ENCODE measurements at places on chromosomes 6 and 20.

DNA sequence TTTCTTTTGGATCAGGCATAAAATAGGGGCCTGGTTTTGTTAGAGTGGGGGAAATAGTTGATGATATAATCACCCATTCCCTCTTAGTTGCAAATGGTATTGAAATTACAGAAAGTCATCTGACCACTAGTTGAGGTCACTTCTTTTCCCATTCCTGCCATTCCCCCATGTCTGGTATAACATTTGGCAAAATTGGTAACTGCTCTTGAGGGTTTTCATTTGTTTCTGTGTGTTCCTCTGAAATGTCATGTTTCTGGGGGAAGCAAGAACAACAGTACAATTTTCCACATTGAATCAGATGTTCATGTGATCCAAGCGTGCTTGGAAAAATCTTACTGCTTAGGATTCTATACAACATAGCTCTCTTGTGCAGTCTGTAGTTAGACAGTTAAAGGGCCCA is 7.3 kb downstream of the AIG1 start:
- no peak for DNase-seq

DNA sequence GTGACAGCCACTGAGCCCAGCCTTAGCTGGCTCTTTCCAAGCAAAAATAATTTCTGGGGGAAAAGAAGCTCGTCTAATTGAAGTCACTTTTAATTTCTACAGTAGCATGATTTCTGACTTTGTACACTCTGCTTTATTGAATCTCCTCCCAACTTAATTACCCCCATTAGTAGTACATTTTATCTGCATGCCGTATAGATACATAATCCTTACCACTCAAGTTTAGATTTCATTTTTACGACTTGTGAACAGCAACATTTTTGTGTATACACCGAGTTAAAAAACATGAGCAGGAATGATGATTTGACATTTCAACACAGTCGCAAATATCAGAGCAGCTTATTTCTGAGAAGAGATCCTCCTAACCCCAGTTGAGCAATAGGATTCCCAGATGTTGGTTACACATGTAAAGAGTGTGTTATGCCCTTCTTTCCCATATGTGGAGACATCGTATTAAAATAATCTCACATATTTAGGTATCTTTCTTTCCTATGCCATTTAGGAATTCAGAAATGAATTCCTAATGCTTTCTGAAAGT is 127.3 kb upstream of the MTHFD1L start:
- DNase-seq, result no peak

DNA sequence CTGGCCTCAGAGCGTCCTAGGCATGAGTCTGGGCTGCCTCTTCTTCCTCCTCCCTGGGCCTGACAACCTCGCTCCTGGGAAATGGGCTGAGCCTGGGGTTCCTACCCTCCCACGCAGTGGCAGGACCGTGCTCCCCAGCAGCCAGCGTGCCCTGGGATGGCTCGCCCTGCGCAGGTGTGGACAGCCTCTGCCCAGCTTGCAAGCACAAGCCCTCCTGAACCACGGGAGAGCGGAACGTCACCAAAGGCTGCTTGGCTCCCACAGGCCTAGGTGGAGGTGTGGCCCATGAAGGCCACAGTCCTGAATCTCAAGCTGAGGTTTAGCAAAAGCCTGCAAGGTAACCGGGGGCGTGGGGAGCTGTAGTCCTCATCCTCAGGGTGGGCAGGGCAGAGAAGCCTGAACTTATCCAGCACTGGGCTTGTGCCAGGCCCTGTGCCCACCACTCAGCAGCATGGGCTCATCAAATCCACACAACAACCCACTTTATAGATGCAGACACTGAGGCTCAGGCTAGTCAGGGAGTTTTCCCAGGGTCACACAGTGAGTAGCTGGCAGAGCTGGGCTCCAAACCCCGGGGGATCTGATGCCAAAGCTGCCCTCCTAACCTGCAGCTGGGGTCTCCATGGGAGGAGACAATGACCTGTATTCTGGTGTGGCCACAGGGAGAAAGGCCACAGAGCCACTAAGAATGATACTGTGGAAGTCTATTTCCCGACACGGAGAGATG is 25.3 kb downstream of the RBM38 start:
- no peak for DNase-seq

GRCh38 chr20:36663031-36663430 is 17.0 kb upstream of the SLA2 start:
- no peak for DNase-seq

GRCh38 chr20:24305371-24305770 is 164.1 kb upstream of the SYNDIG1 start:
- no peak for DNase-seq

DNA sequence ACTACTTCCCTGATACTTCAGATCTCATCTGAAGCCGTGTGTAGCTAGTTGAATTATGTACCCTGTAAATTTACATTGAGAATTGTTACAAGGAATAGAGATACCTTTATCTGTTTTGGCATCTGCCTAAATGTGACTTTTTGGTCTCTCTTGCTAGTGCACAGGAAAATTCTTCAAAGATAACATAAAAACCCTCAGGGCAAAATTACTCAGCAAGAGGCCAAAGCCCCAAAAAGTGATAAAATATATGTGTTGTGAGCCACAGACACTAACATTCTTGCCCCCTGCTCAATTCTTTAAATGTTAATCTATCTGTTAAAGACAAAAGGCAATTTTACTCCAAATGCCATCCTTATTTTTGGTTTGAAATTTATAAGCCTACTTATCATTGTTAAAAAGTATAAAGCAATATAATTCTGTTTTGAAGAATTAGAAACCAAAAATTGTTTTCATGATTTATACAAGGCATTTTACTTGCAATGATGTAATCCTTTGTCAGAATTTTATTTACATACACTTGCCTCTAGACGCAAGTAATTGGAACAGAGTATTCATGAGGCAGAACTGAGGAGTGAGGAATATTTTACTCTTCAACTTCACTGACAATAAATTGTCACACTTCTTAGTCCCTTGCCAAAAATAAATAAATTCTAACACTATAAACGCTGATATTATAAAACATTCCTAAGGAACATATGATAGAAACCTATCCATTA is 186.2 kb downstream of the EPM2A start:
- DNase-seq, result no peak

GRCh38 chr6:158830736-158831135 is 11.6 kb upstream of the EZR start:
- DNase-seq, result no peak

- DNase-seq, result no peak
Observed at GRCh38 chr6:20279051-20279450, 66.8 kb upstream of the MBOAT1 start.

GRCh38 chr6:103617642-103618041 is 1242.1 kb downstream of the HACE1 start:
- DNase-seq, result no peak

GRCh38 chr6:166763606-166764472 is 136.8 kb upstream of the RPS6KA2 start:
- DNase-seq, result no peak

DNA sequence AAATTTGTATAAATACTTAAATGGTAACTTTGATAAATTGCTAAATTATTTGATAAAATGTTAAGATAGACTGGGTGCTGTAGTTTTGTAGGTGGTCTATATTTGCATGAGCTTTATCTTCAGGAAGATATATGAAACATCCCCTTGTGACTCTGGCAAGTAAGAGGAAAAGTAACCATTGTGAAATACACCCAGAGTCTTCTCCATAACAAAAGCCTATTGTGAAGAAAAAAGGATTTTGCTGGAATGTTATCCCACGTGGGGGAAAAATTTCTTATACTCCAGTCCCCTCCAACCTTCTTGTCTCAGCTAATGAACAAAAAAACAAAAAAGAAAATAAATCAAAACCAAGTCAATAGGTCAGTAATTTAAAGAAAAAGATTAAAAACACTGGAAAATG is 600.7 kb downstream of the HDGFL1 start:
- no peak for DNase-seq

GRCh38 chr20:6680854-6681253 is 86.6 kb upstream of the BMP2 start:
- DNase-seq, result no peak

DNA sequence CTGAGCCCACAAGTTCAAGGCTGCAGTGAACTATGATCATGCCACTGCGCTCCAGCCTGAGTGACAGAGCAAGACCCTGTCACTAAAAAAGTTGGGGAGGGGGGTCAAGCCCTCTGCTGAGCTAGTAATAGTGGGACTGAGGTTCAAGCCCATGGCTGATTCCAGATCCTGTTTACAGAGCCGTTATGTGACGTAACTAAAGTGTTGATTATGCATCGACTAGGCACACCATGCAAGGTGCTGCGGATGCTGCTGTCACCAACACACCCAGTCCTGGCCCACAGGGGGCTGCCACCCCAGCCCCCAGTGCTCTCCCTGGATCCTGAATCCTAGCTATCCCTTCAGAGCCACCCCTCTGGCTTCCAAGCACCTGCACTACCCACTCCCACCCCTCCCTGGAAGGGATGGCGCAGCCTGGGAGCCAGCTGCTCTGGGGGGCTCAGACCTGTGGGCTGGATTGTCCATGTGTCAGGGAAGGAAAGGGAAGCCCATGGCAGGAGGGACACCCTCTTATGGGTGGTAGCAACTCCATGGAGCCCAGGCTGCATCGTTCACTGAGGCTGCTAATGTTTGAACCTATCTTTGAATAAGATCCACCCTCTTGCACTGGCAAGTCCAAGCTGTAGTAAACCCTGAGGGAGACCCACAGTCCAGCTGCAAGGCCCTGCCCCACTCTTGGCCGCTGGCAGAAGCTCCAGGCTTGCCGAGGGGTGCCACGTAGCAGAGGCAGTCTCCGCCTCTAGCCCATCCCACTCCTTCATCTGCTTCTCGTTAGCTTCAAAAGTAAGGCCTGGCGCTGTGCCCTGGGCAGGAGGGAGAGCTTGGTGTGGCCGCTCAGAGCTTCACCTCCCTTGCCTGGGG is 95.0 kb downstream of the SNX5 start:
- no peak for DNase-seq

GRCh38 chr6:37134396-37135191 is 35.4 kb upstream of the PIM1 start:
- DNase-seq, result no peak

DNA sequence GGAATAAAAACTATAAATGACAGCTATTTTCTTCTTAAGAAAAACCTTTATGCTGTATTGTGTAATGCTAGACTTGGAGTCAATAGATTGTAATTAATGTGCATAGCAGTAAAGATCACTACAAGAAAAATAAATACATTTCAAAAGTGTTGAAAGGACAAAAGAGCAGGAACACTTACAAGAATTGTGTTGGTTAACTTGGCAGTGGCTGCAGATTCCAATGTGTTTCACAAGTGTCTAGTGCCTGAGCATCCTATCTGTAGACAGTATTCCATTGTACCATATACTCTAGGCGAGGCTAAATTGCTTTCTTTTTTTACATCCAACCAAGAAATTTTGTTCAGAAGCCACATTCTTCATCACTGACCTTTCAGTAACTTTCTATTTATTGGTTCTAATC is 924.1 kb downstream of the EPHA7 start:
- DNase-seq, result no peak

GRCh38 chr20:965956-966355 is 36.2 kb downstream of the RSPO4 start:
- no peak for DNase-seq

DNA sequence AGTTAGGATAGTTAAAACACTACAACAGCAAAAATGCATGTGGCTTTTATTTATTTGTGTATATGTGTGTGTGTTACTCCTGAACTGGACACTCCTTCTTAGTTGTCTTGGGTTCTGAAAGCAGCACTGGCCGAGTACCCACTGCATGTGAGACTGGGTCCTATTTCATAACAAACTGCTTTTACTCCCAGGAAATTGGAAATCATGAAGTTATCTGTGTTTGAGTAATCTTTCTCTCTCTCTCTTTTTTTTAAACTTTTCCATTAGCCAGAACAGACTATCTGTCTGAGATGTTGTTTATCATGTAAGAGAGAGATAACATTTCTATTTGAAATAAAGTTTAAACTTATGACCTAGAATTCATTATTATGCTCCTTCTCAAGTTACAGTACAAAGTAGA is 110.4 kb downstream of the LIN28B start:
- DNase-seq, result no peak

DNA sequence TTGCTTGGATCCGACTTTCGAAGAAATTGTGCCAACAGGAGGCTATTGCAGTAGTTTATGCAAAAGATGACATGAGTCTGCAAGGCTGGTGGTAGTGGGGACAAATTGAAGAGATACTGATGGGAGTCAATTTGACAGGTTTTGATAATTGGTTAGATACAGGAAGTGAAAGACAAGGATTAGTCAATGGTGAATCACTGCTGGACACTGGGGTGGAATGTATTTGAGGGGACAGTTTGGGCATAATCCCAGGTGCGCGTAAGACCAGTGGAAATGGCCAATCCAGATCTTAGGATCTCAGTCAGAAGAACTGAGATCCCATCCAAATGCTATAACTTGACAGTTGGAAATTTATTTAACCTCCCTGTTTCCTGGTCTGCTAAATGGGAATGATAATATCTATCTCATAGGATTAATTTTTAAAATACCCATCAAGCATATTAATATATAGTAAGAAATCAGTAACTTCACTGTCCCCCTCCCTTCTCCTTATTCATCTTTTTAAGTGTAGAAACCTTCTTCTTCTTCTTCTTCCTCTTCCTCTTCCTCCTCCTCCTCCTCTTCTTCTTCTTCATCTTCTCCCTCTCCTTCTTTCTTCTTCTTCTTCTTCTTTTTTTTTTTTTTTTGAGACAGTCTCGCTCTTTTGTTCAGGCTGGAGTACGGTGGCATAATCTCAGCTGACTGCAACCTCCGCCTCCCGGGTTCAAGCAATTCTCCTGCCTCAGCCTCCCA is 30.9 kb upstream of the ERVFRD-1 start:
- DNase-seq, result no peak

DNA sequence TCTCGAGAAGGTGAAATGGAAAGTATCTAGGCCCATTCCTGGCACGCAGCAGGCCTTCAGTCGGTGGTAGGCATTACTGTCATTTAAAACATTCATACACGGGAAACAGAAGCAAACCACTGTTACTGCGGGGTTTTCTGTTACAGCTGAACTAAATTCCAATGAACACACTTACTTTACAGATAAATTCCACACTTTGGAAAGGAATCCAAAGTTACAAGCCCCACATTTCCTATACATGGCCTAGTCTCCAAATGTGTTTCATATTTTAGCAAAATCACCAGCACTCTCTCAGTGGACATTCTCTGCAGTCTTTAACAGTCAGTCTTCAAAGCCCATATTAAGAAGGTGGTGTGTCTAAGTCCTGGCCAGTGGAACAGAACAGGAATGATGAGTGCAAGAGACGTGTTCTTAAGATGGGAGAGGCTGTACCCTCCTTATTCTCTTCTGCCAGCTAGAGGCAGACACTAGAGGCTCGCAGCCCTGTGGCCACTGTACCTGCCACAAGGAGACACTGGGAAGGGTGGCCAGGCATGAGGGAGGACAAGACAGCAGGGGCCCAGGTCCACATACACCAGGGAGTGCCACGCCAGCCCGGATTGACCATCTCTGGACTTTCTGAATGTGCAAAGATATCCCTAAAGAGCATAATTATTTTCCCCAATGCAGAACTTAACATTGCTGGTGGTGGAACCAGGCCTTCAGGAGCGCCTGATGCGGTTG is 76.4 kb downstream of the CDC5L start:
- no peak for DNase-seq

GRCh38 chr6:39080246-39080875 is 31.8 kb downstream of the GLP1R start:
- DNase-seq, result no peak
